ENCODE measurements at places on chromosomes 7 and 10.

DNA sequence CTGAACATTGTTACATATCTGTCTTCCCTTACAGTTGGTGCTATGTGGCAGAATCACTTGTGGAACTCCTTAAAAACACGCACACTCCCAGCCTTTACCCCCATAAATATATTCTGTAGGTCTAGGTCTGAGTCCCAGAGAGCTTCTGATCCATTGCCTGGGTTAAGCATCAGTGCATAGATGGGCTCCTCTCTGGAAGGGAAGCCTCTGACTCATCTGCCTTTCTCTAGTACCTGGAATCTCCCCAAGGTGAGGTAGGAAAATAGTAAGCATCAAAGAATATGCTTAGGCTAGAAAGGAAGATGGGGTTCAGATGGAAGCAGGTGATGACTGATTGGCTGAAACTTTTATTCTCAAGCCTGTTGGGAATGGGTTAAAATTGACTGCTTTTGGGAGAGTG is 26.1 kb downstream of the PROSER2 start:
- DNase-seq, result no peak

- DNase-seq, result no peak
Observed at GRCh38 chr10:62803724-62804355, 680 bp upstream of the ADO start.

GRCh38 chr7:134992626-134993179 is 6.4 kb downstream of the AGBL3 start:
- no peak for DNase-seq

- no peak for DNase-seq
Observed at GRCh38 chr10:119395280-119396007, 147.1 kb downstream of the RGS10 start.

- DNase-seq, result no peak
Observed at GRCh38 chr10:102988404-102989314, 70.6 kb downstream of the CNNM2 start.

DNA sequence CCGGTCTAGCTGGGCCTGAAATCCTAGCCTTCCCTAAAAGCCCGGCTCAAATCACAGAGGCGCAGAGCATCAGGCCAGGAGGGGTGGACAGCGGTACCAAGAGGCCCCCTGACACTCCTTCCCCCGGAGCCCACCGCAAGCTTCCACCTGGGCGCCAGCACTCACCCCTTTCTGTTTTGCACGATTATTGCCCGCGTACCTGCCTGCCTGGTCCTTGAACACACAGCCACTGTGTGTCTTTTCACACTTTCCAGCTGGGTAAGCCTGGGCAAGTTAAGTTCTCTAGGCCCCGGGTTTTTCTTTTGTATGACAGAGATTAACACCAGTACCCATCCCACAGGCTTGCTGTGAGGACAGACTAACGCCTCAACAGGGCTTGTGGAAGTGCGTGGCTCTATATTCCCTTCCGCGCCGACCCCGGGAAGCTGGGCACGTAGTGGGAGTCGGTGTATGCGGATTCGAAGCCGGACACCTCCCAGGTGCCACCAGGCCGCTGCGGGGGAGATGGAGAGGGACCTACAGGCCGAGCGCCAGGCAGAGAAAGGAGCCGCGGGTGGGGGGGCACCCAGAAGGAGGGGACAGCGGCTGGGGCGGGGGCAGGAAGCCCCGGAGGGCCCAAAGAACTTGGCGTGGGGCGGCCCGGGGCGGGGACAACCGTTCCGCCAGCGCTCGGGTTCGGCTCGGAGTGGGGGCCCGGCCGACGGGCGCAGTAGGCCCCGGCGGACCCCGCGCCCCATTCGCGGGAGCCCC is 792 bp downstream of the ZNF746 start:
- DNase-seq, result no peak

DNA sequence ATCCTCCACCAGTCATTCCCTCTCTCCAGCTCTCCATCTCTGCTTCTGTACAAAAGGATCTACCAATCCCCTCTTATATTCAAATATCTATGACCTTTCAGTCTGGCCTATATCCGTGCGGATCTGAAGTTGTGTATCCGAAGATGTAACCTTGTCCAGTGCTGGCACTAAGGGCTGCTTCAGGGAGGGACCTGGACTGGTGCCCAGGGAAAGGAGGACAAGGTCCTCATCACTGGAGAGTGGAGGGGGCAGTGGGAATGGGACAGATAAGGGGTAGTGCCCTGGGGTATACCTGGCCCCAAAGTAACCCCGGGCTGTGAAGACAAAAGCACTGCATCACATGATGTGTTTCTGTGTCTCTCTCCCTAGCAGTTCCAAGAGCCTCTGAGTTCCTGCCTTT is 1.8 kb downstream of the TMEM225B start:
- DNase-seq, result no peak

DNA sequence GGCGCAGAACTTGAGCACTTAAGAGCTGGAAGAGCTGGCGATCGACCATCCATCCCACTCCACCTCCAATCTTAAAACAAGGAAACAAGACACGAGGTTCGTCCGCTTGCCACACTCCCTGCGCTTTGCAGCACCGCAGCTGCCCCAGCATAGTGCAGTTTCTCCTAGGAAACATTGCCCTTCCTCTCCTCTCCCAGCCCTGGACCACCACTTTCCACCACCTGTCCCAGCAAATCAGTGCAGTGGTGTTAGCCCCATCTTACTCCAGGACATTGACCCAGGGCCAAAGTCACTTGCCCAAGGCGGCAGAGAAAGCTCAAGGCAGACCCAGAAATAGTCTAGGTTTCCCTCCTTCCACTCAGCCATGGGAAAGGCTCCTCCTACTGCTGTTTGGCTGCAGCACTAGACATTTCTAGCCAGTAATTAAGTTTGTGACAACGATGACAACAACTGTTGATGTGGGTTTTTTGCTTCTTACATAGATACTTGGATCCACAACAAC is 1.5 kb upstream of the PARD3 start:
- no peak for DNase-seq

GRCh38 chr7:5451391-5451790 is 27.8 kb upstream of the TNRC18 start:
- DNase-seq, result no peak

- no peak for DNase-seq
Observed at GRCh38 chr10:36533861-36534260, 591.5 kb upstream of the ANKRD30A start.

- DNase-seq, result peak; percentile 67
Observed at GRCh38 chr7:102978284-102978683, 65.5 kb downstream of the LRRC17 start.

- DNase-seq, result no peak
Observed at GRCh38 chr10:7984325-7984724, 70.2 kb upstream of the GATA3 start.

DNA sequence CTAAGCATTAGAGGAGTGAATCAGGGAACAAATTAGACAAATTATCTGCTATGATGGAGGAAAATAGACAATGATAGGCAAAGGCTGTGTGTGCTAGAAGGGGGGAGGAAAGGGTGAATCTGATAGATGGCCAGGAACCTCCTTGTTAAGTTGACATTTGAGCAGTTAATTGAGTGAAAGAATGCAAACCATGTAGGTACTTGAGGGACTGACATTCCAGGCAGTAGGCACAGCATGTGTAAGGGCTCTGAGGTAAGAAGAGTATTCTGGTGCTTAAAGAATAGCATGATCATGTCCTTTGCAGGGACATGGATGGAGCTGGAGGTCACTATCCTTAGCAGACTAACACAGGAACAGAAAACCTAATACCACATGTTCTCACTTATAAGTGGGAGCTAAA is 48.6 kb upstream of the TES start:
- DNase-seq, result no peak

- DNase-seq, result no peak
Observed at GRCh38 chr7:43248553-43248952, 136.1 kb downstream of the HECW1 start.

- no peak for DNase-seq
Observed at GRCh38 chr7:22944022-22944421, 69.9 kb downstream of the HYCC1 start.

- peak; percentile 82 for DNase-seq
Observed at GRCh38 chr7:106542550-106543220, 118.3 kb downstream of the CCDC71L start.

GRCh38 chr10:71423250-71423649 is 26.5 kb downstream of the CDH23 start:
- no peak for DNase-seq

- DNase-seq, result no peak
Observed at GRCh38 chr7:3345699-3346481, 44.8 kb downstream of the SDK1 start.

DNA sequence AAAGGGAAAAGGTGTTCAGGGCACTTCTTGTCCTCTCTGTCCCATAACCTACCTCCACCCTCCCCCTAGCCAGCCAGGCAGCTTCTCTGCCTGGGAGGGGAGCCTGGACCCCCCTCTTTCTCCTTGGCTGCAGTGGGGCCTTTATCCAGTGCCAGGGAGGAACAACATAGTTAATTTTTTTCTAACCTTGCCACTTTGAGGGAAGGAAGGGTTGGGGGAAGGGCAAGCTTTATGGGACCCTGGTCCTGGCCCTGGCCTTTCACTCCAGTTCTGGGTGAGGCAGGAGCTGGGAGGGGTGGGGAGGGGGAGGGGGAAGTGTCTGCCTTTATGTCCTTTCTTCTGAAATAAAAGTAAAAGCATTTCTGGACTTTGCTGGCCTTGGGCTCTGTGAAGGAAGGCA is 4.5 kb downstream of the VGF start:
- no peak for DNase-seq

DNA sequence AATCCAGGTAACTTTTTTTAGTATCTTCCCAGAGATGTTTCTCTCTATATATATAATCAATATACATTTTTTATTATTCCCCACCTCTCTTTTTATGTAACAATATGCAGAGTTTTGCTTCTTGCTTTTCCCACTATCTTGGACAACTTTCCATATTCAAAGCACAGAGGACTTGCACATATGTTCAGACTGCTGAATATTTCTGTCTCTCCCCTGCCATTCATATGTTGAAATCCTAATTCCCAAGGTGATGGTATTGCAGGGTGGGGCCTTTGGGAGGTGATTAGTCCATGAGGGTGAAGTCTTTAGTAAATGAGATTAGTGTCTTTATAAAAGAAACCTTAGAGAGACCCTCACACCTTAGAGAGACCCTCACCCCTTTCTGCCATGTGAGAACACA is 72.8 kb downstream of the CFTR start:
- DNase-seq, result no peak

- DNase-seq, result no peak
Observed at GRCh38 chr7:22295402-22296264, 61.3 kb downstream of the RAPGEF5 start.

DNA sequence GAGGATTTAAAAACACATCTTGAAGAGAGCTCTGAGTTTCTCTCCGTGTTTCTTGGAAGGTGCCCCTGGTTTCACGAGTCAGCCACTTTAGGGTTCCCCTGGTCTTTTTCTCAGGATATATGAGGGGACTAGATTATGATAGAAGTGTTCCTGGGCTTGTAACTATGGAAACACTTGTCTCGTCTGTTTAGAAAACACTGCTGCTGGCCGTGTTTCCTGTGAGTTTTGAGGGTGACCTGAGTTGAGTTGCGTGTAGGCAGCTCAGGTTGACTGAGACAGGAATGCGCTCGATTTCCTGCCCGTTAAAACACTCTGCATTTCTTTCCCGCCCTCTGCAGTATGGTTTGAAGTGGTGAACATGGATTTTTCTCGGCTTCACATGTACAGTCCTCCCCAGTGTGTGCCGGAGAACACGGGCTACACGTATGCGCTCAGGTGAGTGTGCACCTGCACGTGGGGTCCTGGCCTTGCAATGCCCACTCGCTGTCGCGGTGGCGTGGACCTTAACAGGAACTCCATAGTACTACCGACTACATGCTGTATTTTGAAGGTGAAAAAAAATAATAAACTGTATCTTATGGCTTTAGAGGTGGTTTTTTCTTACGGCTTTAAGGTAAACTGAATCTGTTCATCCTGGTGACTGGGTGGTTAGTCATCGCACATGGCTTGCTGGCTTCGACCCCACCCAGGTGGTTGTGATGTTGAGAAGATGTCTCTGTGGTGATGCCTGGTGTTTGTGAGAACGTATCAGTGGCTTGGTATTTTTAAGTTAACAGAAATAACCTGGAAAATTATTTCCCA is at the start of gene SUN1:
Gene SUN1 (plus strand): TSS at position 310 of the 801 bp plus-strand sequence. CDS start 49 bp downstream, at position 359.
- peak; percentile 81 for DNase-seq

DNA sequence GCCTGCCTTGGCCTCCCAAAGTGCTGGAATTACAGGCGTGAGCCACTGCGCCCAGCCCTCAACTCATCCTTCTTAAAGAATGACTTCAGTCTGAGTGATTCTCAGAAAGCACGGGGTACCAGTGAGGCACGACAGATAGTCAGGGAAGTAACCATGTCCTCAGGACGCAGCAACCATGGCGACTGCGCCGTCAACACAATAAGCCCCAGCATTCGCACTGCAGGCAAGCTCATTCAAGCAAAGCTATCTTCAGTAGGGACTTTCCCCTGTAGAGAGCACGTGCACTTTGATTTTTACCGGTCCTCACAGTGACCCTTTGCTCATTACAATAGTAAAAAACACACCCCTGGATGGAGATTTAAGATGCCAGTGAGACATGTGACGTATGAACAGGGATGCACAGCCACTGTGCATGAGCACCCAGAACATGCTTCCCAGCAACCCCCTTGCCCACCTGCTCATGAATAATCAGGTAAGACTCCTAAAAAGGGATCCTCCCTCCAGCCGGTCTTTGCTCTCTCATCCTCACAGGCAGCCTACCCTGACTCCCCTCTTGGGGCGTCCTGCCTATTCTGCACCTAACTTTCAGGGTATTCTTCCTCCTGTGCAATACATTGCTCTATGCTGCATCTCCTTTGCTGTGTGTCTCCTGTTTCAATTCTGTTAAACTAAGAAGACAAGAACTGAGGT is 9.1 kb downstream of the WDR86 start:
- DNase-seq, result no peak

DNA sequence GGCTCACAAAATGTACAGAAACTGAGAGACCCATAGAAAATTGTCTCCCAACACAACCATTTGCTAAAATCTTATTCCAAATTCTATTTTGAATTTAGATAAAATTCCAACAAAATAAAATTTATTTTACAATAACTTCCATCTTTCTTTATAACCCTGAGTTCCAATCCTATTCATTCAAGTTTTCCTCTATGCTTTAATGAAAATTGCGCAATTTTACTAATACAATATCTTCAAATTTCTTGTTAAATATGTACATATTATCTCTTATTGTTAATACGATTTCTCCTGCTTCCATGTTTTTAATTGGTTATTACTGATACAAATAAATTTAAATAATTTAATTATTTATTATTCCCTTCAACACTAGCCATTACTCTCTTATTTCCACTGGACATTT is 645.2 kb upstream of the COBL start:
- DNase-seq, result no peak

- DNase-seq, result no peak
Observed at GRCh38 chr7:96538632-96539031, 171.0 kb downstream of the SEM1 start.

- DNase-seq, result no peak
Observed at GRCh38 chr7:50791938-50792341, 9.2 kb upstream of the GRB10 start.

DNA sequence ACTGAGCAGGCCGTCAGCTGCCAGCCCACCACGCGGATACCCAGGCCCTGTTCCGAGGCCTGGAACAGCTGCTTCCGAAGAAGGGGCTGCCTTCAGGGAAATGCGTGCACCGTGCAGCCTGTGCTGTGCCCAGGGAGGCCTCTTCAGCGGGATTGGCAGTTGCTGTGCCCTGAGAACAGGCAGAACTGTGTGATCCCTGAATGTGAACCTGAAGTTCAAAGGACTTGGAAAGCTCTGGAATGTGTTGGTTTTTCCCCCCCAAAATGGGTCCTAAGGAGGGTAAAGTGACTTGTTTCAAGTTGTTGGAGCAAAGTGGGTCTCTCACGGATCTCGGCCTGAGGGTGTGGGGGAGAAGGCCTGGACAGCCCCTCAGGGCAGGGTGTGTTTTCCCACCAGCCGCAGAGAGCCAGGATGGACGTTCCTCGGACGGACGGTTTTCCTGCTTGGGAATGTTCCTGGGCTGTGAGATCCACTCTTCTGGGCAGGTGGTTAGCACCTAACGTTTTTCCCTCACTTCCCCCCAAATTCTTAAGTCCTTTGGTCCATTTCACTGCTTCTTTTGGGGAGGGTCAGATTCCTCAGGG is 2.1 kb downstream of the SPRN start:
- no peak for DNase-seq
